ENCODE measurements at places on chromosomes 16 and 17. TPM values are rescaled to one million over a fixed set of nuclear protein-coding genes. Genes with fewer than 3 reads are reported as not detected.

- DNase-seq, result peak; percentile 75
Observed at GRCh38 chr17:32936894-32937500, 9.0 kb downstream of the TMEM98 start.

DNA sequence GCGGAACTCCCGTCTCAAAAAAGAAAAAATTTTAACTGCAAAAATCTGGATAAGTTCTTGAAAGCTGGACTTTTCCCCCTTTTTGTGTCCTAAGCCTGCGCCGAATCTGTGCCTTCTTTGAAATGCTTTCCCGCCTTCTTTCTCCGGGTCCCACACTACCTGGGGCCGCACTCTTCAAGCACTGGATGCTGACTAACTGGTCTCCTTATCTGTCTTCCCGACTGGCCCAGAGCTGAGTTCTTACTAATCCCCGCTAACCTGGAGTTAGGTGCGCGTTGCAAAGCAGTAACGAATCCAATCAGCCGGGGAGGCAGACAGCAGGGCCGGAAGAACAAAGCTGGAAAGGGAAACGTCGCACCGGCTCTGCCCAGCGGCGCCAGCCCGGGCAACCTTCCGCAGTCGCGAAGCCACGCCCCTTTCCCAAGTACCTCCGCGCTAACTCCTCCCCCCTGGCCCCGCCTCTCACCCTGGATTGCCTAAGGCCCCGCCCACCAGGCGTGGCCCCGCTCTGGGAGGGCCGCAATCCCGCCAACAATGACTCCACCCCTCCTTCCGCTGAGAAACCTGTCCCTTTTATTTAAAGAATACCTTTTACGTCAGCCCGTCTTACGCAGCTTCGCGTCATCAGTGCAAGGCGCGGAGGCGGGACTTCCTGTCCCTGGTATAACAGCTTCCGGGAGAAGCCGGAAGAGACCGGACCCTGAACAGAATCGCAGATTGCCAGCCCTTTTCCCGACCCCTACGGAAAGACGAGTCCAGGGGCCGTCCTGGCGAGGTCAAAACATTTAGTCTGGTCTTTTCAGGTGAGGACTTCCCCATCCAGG is at the start of gene TMUB2:
TSS of gene TMUB2 (plus strand) at position 666 of the 824 bp plus-strand sequence. CDS start 737 bp downstream, outside the sequence.
- DNase-seq, result peak; percentile 99

- DNase-seq, result no peak
Observed at GRCh38 chr16:9480503-9480902, 389.1 kb downstream of the HAPSTR1 start.

DNA sequence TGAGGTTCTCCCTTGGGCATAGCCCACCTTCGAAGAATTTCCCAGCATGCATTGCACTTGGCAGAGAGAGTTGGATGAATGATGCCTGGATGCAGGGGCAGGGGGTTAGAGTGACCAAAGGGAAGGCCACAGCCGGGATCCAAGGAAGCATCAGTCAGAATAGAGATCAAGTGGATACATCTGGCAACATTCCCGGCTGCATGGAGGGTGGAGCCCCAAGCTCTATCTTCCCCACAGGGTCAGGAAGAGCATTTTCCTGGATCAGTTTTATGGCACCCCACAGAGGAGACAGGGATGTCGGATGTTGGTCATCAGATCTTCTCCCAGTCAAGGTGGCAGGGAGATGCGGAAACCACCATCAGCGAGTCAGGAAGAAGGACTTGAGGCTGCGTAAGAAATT is 13.0 kb downstream of the PIRT start:
- no peak for DNase-seq

DNA sequence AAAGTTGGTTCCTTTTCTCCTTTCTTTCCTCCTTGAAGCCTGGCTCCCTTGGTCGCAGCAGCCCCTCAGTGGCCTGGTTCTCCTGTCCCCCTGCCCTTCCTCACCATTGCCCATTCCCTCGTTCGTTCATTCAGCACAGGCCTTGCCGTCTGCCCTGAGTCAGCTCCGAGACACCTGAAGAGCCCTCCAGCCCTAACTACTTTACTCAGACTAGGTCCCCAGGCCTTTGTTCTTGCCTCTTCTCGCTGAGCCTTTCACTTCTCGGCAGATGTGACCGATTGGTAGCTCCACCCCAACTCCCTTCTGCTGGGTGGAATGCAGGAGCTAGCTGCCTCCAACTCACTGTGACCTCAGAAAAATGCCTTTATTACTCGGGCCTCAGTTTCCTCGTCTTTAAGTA is 7.0 kb upstream of the ADAM11 start:
- no peak for DNase-seq

DNA sequence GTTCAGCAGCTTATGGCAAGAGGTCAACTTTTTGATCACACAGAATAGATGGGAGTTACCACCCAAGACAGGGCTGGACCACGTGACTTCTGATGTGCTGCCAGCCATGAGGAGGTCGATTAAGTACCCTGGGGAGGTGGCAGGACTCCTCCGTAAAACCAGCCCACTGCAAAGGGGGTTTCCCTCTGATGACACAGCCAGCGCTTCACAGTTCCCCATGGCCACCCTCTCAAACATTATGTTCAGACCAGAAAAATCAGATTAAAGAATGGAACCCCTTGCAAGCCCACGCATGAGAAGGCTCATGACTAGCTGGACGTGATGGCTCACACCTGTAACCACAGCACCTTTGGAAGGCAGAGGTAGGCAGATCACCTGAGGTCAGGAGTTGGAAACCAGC is 222.9 kb downstream of the CPPED1 start:
- no peak for DNase-seq

GRCh38 chr17:7713782-7714181 is 3.8 kb upstream of the DNAH2 start:
- DNase-seq, result no peak

- DNase-seq, result no peak
Observed at GRCh38 chr16:79625738-79626137, 25.2 kb upstream of the MAF start.

The ALDH3A2 gene
- total RNA-seq, result 52.3 TPM

The CCL8 gene
- 0.52 TPM for total RNA-seq

The RND2 gene
- 3.5 TPM for total RNA-seq

The MT4 gene
- not detected for total RNA-seq

The KRTAP3-2 gene
- not detected for total RNA-seq

All from right atrium auricular region (tissue), 2 donors.